ENCODE measurements at places on chromosomes 12 and 14. TPM values are rescaled to one million over a fixed set of nuclear protein-coding genes. Genes with fewer than 3 reads are reported as not detected.

GRCh38 chr12:123657211-123657610 is 13.7 kb upstream of the TCTN2 start:
- DNase-seq = no peak

GRCh38 chr14:102238131-102238530 is 66.8 kb downstream of the MOK start:
- no peak for DNase-seq

GRCh38 chr12:39782026-39782545 is 162.5 kb upstream of the ABCD2 start:
- no peak for DNase-seq

RSRC2 gene
- 40.7 TPM for total RNA-seq

Measured in HFFc6 (cell line).